ENCODE measurements at places on chromosomes 7 and 10.

DNA sequence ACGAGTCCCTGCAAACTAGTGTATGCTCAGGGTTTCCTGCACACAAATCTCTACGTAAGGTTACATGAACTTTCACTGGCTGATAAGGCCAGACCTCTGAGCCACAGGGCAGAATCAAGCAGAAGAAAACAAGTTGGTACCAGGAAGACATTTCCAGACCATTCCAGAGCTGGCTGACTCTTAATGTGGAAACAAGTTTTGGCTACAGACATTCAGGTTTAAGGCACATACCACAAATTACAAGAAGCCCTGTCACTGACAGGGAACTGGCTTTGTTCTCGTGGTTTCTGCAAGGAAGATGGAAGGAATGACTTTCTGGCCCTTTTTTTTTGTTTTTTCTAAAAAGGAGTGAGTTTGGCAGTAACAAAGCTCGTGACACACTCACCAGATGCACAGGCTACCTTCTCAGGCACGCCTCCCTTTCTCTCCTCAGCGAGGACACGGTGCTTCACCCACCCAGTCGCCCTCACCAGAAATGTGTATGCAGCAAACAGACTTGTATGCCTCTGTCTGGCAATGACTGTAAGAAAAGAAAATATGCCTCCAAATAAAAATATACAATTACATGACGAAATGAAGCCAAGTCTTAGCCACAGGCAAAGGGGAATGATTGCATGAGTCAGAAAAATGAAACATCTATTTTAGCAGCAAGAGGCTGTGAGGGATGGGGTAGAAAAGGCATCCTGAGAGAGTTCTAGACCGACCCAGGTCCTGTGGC is 22.6 kb downstream of the PLAC9 start:
- DNase-seq = no peak

GRCh38 chr7:128940494-128941322 is 3.0 kb downstream of the IRF5 start:
- peak; percentile 3 for DNase-seq

- DNase-seq = no peak
Observed at GRCh38 chr7:20151708-20152456, 65.3 kb downstream of the MACC1 start.

DNA sequence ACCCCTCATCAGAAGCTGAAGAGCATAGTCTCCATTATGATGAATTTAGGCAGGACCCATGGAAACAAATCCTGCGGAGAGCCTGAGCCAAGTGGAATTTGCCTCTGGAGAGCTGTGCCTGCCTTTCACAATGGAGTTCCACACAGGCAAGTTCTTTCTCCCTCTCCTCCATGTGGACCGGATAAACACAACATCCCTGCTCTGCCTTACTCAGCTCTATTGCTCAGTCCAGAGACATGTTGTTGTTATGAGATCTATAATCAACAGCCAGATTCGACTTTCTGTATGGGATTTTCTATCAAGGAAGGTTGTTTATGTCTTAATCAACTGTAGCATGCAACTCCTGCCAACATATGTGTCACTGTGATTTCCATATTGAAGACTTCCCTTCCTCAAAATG is 59.5 kb upstream of the ELMO1 start:
- DNase-seq = no peak

- no peak for DNase-seq
Observed at GRCh38 chr7:51591223-51591622, 274.6 kb upstream of the COBL start.

- no peak for DNase-seq
Observed at GRCh38 chr10:109894516-109894915, 28.8 kb downstream of the XPNPEP1 start.

GRCh38 chr10:131822692-131823245 is 78.0 kb upstream of the PPP2R2D start:
- DNase-seq = no peak

- no peak for DNase-seq
Observed at GRCh38 chr7:37927773-37928444, 7.5 kb downstream of the EPDR1 start.

- DNase-seq = peak; percentile 28
Observed at GRCh38 chr10:26479766-26480492, 41.8 kb downstream of the APBB1IP start.

DNA sequence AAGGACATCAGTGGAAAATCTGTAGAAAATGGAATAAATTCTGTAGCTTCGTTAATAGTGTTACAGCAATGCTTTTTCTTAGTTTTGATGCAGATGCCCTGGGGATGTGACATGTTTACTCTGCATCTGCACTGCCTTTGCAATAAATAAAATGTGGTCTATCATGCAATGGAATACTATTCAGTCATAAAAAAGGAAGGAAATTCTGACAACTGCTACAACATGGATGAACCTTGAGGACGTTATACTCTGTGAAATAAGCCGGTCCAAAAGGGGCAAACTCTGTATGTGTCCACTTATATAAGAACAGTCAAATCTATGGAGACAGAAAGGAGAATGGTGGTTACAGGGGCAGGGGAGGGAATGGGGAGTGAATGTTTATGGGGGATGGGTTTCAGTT is 13.5 kb downstream of the GRIFIN start:
- no peak for DNase-seq

DNA sequence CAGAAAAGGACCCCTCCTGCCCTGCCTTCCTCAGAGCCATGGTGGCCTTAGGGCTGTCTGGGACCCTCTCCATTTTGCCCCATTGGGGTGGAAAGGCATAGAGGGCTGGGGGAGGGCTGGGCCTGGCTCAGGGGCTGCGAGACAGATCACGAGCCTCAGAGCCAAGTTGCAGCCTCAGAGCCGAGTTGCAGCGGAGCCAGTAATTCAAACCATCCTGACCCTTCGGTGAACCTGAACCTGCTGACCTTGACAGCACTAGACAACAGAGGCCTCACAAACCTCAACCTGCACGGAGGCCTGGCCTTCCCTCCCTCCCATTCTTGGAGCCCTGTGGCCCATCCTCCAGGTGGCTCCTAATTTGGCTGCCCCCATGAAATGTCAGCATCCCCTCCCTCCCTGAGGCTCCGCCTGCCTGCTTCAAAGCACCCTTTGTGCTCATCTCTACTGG is 45.4 kb downstream of the PAX2 start:
- DNase-seq = no peak

DNA sequence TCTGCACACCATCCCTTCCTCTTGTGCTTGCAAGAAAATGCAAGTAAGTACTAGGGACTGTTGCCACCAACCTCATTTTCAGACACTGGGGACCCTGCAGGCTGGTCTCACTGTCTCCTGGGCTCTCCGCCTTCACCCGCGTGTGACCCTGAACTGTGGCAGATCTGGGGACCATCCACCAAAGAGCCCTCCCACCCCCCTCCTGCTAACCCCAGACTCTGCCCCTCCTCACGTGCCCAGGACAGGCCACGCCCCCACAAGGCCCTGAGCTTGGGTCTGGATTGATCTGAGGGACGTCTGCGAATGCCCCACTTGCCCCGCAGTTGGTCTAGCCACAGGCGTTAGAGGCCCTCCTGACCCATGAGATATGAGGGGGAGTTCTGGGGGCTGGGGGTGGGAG is 8.1 kb downstream of the CNPY1 start:
- no peak for DNase-seq

GRCh38 chr7:159195946-159196345 is 51.3 kb upstream of the VIPR2 start:
- no peak for DNase-seq

- DNase-seq = no peak
Observed at GRCh38 chr7:46015107-46015868, 94.2 kb upstream of the IGFBP3 start.

- DNase-seq = no peak
Observed at GRCh38 chr10:121956111-121957061, 18.6 kb downstream of the NSMCE4A start.

DNA sequence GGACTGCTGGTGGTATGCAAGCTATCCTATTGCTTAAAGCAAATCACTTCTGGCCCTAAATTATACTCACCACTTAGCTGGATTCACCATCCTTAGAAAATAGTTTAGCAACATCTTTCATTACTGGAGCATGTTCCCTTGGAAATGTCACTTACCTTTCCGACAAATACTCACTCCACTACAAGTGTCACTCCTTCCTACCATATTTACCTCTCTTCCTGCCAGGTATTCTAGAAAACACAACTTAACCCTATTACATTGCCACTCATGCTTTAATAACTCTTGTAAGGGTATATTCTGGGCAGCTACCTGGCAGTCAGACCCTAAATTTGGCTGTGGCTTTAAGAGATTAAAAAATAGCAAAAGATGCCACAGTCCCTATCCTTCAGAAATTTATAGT is 37.5 kb upstream of the CTNNA3 start:
- DNase-seq = no peak

GRCh38 chr10:72027498-72027897 is 60.9 kb downstream of the SPOCK2 start:
- DNase-seq = no peak

DNA sequence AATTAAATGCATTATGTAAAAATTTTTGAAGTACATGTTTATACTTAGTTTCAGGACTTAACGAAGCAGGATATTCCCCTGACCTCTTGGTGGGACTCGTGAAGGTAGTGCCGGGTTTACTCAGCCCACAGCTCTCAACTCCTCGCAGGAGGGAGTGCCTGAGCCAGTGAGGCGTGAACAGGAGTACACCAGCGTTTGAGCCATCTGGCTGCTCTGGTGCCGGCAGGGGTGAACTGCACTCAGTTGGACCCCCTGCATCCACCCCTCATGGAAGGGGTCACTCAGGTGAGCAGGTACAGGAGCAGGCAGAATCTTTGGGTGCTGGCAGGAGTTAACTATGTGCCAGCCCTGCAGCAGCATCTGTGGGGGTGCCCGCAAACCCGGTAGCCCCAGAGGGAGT is 625.1 kb upstream of the PCDH15 start:
- no peak for DNase-seq

- DNase-seq = no peak
Observed at GRCh38 chr7:47132471-47132870, 449.4 kb downstream of the TNS3 start.

- DNase-seq = no peak
Observed at GRCh38 chr7:37390114-37390513, 58.5 kb downstream of the ELMO1 start.

GRCh38 chr7:112214883-112215282 is 8.4 kb downstream of the ZNF277 start:
- no peak for DNase-seq

- no peak for DNase-seq
Observed at GRCh38 chr10:95480901-95481491, 80.2 kb downstream of the SORBS1 start.

GRCh38 chr10:15737656-15738055 is 17.9 kb upstream of the ITGA8 start:
- no peak for DNase-seq

- no peak for DNase-seq
Observed at GRCh38 chr7:101993311-101993710, 175.9 kb downstream of the CUX1 start.

GRCh38 chr7:106693677-106694353 is 32.9 kb upstream of the CCDC71L start:
- DNase-seq = no peak

GRCh38 chr7:115123441-115123840 is 201.5 kb downstream of the MDFIC start:
- DNase-seq = no peak

Data from stimulated activated CD4-positive, alpha-beta T cell treated with anti-CD3 and anti-CD28 coated beads, Interleukin-4, amount 100 ng/mL, for 4 hours (primary cell).